ENCODE measurements at places on chromosomes 6 and 20. TPM values are rescaled to one million over a fixed set of nuclear protein-coding genes. Genes with fewer than 3 reads are reported as not detected.

PFDN4 gene
- 42.5 TPM for polyA plus RNA-seq

RGS17 gene
- polyA plus RNA-seq: 0.49 TPM

SMLR1 gene
- not detected for polyA plus RNA-seq

RGS19 gene
- 120 TPM for polyA plus RNA-seq

ADGRF4 gene
- polyA plus RNA-seq: not detected

EYA4 gene
- polyA plus RNA-seq: not detected

NR2E1 gene
- not detected for polyA plus RNA-seq

DSP gene
- polyA plus RNA-seq: 0.08 TPM
